ENCODE measurements at places on chromosomes 11 and 22. TPM values are rescaled to one million over a fixed set of nuclear protein-coding genes. Genes with fewer than 3 reads are reported as not detected.
A peak's percentile ranks its signal among the peaks of the same experiment; 100 is the strongest.

DNA sequence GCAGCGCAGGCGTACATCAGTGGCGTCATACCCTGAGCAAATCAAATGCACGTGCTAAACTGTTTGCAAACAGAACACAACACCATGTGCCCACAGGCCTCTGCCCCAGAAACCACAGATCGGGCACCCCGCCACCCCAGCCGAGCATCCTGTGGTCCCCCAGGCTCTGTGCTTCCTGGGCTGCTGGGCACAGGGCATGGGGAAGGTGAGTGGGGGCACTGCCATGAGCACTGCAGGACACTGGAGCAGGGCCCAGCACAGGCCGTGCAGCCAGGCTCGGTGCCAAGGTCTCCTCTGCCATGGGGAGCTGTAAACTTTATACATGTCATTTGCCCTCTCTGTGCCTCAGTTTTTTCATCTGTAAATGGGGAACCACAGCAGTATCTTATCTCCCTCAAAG is 62.5 kb downstream of the NAT10 start:
- no peaks in the 10 kb centered on the region for H3K4me1 ChIP-seq
- no peaks in the 10 kb centered on the region for H3K27me3 ChIP-seq
- H3K27ac ChIP-seq: no peak overlapping the region
- no peak for DNase-seq
- no peak overlapping the region for H3K4me3 ChIP-seq

GRCh38 chr11:130894322-130895025 is 21.8 kb downstream of the SNX19 start:
- peaks cover 17% of the 10 kb centered on the region for H3K36me3 ChIP-seq
- no peak overlapping the region for H3K27ac ChIP-seq
- no peak overlapping the region for H3K4me3 ChIP-seq
- no peaks in the 10 kb centered on the region for H3K27me3 ChIP-seq

The CARNS1 gene
- 2.6 TPM for total RNA-seq

DNA sequence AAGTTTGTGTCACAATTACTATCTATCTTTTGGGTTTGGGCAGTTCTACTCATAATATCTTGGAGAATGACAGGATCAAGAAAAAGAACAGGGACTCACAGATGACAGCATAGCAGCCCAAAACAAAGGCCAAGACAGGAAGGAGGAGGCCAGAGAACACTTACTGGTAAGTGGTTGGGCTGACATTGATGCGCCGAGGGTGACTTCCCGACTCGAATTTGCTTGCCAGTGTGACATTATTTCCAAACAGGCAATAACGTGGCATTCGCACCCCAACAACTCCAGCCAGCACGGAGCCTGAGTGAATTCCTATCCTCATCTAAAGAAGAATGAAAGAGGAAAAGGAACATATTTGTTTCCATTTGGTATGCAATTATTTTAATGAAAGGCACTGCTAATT is 309.9 kb downstream of the GUCY1A2 start:
- no peaks in the 10 kb centered on the region for H3K4me1 ChIP-seq
- H3K4me3 ChIP-seq: no peak overlapping the region
- no peak overlapping the region for H3K27ac ChIP-seq
- H3K36me3 ChIP-seq: no peaks in the 10 kb centered on the region
- DNase-seq: no peak

- H3K4me3 ChIP-seq: no peak overlapping the region
- no peak overlapping the region for H3K27ac ChIP-seq
- DNase-seq: peak; percentile 54
Measured at GRCh38 chr11:67665541-67666302, 8.7 kb downstream of the ALDH3B2 start.

The ARHGAP1 gene
- 43.5 TPM for total RNA-seq

GRCh38 chr11:124075841-124076651 is 34.9 kb upstream of the OR10G7 start:
- H3K4me3 ChIP-seq: no peak overlapping the region
- no peaks in the 10 kb centered on the region for H3K4me1 ChIP-seq
- H3K27ac ChIP-seq: no peak overlapping the region

The SMCO4 gene
- 27.5 TPM for total RNA-seq

The IFT27 gene
- 7.6 TPM for total RNA-seq

The ROBO3 gene
- 1.3 TPM for total RNA-seq

DNA sequence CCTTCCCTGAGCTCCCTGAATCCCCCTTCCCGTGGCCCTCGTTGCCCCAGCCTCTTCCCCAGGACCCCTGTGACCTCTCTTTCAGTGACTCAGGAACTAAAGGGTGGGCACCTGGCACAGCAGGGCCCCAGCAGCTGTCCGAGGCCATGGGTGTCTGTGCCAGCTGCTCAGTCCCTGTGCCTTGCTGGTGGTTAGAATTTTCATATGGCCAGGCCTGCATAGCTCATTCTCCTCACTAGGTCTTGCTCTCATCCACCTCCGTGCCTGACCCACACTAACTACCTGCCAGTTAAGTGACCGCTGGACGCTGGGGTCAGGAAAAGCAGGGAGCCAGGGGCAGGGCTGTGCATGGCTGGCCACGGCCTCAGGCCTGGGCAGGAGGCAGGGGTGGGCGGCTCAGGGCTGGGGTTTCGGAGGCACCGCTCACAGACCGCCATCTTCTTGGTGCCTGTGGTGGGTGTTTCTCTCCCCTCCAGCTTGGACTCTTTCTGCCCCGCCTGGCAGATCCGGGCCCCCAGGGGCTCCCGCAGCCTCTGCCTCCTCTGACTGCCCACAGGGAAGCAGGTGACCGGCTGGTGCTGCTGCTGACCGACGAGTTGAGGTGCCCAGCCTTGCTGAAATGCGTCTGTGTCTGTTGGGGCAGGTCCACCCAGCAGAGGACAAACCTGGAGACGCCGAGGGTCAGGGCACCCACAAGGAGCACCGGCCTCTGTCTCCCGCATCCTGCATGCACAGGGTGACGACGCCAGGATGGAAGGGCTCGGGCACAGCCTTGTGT is 20.3 kb downstream of the MRGPRD start:
- no peaks in the 10 kb centered on the region for H3K36me3 ChIP-seq
- no peak overlapping the region for H3K27ac ChIP-seq
- no peak overlapping the region for H3K4me3 ChIP-seq

DNA sequence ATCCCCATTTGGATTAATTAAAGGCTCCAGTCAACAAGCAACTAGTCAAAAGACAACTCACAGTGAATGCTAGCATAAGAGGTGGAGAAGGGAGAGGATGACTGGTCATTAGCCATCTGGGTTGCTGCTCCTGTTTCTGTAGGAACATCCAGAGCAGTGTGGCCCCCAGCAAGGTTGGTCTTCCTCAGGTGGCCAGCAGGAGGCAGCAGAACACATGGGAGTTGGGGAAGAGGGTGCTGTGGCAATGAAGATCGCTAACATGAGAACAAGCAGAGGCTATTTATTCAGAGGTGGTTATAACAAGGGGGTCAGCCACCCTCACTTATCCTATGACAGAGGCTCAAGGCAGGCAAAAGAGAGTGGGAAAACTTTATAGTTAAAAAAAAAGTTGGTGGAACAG is 21.3 kb downstream of the IZUMO1R start:
- H3K27me3 ChIP-seq: no peaks in the 10 kb centered on the region
- no peak overlapping the region for H3K27ac ChIP-seq
- no peaks in the 10 kb centered on the region for H3K36me3 ChIP-seq
- DNase-seq: no peak

- no peaks in the 10 kb centered on the region for H3K27me3 ChIP-seq
- H3K27ac ChIP-seq: no peak overlapping the region
- no peak for DNase-seq
- no peak overlapping the region for H3K4me3 ChIP-seq
Measured at GRCh38 chr22:26990503-26991189, 333.3 kb downstream of the MIAT start.

The OR4D5 gene
- total RNA-seq: 0.78 TPM

The TRIM49D1 gene
- not detected for total RNA-seq

The OVOL1 gene
- total RNA-seq: 1.3 TPM

GRCh38 chr11:55732936-55733335 is 40.3 kb upstream of the OR5D13 start:
- H3K27ac ChIP-seq: no peak overlapping the region
- no peaks in the 10 kb centered on the region for H3K36me3 ChIP-seq
- no peaks in the 10 kb centered on the region for H3K27me3 ChIP-seq
- no peaks in the 10 kb centered on the region for H3K4me1 ChIP-seq
- no peak overlapping the region for H3K4me3 ChIP-seq

All from body of pancreas (tissue), 4 donors.